ENCODE measurements at places on chromosomes 6 and 20.

DNA sequence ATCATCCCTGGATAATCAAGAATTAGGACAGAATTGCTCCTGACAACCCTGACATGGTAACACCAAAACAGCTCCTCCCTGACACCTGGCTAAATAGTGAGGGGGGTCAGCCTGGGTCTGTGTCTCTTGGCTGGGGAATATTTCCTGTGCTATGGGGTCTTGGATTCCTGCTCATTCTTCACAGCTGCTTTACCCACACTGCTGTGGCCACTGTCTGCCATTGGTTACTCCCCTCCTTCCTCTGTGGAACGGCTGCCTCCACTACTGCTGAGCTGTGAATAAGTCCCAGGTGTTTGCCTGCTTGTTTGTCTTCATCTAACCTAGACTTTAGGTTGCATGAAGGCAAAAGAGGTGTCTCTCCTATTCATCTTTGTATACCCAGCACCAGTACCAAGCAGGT lies 33.9 kb upstream of the TXLNB start:
- DNase-seq = no peak

GRCh38 chr20:35461620-35462019 lies 6.2 kb downstream of the CEP250 start:
- no peak for DNase-seq

GRCh38 chr6:11535801-11536230 lies 1.7 kb upstream of the TMEM170B start:
- DNase-seq = peak; percentile 63

GRCh38 chr6:112560651-112561050 lies 213.5 kb downstream of the RFPL4B start:
- no peak for DNase-seq

DNA sequence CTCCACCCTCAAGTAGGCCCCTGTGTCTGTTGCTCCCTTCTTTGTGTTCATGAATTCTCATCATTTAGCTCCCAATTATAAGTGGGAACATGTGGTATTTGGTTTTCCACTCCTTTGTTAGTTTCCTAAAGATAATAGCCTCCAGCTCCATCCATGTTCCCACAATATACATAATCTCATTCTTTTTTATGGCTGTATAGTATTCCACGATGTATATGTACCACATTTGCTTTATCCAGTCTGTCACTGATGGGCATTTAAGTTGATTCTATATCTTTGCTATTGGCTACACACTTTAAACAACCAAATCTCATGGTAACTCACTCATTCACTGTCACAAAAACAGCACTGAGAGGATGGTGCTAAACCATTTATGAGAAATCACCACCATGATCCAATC lies 35.5 kb upstream of the VGLL2 start:
- no peak for DNase-seq

DNA sequence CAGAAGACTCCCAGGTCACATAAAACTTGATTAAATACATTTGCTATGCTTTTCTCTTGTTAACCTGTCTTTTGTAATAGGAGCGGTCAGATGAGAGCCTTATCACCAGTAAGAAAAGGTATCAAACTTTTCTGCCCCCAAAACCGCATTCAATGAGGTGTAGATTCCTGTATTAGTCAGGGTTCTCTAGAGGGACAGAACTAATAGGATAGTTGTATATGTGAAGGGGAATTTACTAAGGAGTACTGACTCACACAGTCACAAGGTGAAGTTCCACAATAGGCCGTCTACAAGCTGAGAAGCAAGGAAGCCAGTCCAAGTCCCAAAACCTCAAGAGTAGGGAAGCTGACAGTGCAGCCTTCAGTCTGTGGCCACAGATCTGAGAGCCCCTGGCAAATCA lies 32.7 kb downstream of the PTPRK start:
- DNase-seq = peak; percentile 89

- peak; percentile 56 for DNase-seq
Measured at GRCh38 chr6:35096129-35096862, 44.8 kb downstream of the TCP11 start.

GRCh38 chr6:36539814-36540568 lies 7.3 kb downstream of the STK38 start:
- no peak for DNase-seq

DNA sequence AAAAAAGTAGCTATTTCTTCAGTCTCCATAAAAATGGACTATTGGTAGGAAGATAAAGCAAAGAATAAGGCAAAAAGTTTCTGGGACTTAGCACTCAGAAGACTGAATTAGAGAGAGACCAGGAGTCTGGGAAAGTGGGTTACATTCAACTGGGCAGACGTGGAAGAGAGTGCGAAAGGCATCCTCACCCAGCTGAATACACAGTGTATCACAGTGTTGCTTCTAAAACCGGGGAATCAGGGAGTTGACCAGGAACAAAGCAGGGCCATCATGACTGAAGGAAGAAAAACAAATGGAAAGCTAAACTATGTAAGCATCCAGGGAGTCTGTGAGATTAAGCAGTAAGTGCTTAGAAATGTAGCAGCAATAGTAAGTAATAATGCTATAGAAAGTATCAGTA lies 452.9 kb upstream of the MAN1A1 start:
- no peak for DNase-seq

DNA sequence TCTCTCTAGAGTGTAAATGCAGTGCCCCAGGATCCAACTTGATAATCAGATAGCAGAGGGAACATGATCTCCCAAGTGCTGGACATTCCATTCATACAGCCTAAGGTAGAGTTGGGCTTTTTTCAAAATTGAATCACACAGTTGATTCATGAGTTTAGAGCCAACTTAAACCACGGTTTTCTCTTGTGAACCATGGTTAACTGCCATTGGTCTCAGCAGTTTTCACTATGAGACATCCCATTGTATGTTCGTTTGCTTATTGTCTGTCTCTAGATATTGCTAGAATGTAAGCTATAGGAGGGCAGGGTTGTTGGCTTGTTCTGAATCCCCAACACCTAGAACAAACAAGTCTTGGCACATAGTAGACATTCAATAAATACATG lies 37.2 kb upstream of the TAF8 start:
- peak; percentile 48 for DNase-seq

Data from NCI-H226 (cell line).